Stimulated activated CD4-positive, alpha-beta T cell treated with anti-CD3 and anti-CD28 coated beads, Interleukin-1b, Interleukin-23, amount 100 ng/mL, for 1 hour (primary cell): ENCODE measurements at places on chromosomes 16 and 17.

GRCh38 chr16:50979806-50980620 is 171.1 kb downstream of the SALL1 start:
- no peak for DNase-seq

DNA sequence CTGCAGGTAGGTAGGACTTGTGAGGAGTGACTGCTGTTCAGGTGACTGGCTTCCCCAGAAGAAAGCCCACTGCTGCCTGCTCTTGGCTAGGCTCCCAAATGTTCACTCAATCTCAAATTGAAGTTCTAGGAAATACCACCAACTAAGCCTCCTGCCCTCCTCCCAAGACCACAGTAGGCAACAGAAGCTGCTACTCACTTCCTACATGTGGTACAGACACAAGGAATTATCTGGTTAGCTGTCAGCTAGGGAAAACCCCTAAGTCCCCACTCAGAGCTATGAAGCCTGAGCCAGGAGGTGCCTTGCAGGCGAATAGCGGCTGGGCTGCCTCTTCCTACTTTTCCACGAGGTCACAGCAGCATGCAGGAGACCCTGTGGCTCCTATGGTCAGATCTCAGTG is 4.9 kb downstream of the FBXO39 start:
- DNase-seq = no peak

DNA sequence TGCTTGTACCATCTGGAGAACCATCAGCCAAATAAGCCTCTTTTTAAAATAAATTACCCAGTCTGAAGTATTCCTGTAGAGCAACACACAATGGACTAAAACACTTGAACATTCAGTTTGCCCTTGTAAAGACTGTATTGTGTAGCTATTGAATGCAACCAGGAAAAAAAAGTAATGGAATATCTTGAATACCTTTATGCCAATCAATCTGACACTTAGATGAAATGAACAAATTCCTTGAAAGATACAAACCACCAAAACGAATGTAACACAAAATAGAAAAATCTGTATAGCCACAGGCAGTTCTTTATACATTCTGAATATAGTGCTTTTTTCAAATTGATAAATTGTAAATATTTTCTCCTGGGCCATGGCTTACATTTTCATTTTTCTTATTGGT is 63.3 kb upstream of the KCNJ16 start:
- no peak for DNase-seq

DNA sequence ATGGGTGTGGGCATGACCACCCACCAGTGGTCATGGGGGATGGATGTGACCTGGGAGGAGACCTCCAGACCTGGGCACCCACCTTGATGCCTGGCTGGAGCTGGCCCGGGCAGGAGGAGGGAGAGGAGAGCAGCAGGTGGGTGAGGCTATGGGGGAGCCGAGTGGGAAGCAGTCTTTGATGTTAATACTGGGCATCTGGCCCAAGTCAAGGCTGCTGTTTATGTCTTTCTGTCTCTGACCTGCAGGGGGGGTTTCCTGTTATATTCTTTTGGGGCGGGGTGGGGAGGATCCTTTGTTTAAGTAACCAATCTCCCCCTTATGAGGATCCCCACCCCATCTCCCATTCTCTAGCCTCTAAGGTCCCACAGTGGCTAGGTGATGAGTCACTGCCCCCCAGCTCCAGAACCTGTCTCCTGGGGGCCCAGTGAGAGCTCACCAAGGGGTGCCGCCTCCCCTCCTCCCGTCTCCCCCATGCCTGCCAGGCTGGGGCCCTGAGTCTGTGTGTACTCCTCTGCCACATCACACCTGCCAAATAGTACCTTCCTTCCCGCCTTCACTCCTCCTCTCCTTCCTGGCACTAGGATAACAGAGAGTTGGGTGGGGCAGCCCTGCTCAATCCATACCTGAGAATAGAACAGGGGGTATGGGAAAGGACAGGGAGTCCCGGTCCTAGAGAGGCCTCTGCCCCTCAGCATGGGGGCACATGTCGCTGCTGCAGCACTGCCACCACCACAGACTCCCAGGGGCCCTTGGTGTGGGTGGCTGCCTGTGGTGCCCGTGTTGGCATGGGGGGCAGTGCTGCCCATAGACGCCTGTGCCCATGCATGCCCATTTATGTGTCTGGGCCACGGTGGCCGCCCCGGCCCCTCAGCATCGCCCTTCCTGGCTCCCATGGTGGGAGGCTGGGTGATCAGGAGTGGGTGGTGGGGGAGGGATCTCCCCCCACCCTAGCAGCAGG is 7.3 kb downstream of the THRA start:
- no peak for DNase-seq

- no peak for DNase-seq
Observed at GRCh38 chr16:70152578-70153302, 20.8 kb upstream of the CLEC18C start.

GRCh38 chr17:42541041-42541833 is 5.2 kb downstream of the NAGLU start:
- DNase-seq = no peak

DNA sequence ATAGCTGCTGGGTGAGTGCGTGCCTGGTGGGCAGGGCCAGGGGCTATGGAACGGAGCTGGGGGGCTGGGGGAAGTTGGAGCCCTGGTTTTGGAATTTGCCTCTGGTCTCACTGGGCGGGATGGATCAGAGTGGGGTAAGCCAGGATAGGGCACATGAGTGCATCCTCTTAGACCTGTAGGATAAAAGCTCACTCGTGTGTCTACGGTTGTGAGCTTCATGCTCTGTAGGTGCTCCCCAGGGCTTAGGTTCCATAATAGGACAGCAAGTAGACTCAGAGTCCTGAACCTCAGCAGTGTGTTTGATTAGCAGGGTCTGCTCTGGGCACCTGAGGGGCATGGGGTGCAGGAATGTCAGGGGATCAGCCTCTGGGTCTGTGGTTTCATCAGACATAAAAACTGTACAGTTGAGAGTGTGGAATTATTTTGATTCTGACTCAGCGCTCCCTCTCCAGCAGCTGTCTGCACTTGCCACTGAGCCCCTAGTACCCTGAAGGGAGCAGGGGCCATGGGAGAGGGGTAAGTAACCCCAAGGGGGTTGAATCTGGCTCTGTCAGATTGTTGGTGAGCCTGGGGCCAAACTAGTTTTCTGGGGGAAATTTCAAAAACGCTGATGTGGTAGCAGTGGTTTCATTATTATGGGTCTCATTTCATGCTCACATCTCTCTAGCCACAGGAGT is 84.2 kb upstream of the LGALS9 start:
- DNase-seq = no peak

DNA sequence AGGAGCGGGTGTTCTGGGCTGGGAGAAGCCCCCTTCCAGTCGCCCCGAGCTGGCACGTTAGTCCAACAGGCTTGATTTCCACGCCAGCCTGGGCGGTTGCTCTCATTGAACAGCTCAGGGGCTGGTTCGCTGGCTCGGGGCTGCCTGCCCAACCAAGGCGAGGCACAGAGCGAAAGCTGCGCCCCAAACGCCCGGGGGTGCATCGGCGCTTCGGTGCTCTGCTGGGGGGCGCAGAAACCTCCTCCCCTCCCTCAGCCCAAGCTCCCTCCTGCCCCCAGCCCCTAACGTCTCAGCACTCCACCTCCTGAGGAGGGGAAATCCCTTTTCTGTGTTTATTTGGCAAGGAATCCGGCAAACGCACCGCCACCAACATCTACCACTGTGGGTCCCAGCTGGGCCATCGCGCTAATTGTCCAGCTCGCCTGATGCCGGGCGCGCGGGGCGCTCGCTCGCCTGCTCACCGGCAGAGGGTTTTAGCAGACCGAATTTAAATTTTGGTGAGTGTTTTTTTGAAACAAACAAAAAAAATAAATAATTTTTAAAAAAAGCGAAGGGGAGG is 29.5 kb upstream of the RBFOX1 start:
- no peak for DNase-seq

GRCh38 chr16:52070341-52071057 is 476.4 kb downstream of the TOX3 start:
- no peak for DNase-seq

- no peak for DNase-seq
Observed at GRCh38 chr17:58085039-58085715, 2.0 kb downstream of the DYNLL2 start.

DNA sequence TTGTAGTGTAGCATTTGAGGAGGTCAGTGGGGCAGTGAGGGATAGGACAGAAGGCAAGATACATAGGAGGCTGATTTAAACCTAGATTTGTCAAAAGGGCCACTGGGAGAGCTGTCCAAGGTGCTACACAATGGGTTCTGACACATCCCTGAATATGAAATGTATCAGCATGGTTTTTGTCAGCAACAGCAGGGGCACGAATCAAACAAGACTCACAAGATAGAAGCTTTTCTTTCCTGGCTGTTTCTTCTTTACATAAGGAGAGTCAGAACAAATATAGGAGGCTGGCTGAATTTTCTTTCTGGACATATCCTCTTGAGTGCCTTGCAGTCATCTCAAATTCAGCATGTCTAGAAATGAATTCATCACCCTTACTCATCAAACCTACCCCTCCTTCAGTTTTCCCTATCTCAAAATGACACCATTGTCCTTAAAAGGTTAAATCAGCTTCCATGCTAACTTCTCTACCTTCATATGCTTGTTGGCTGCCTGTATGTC is 130.5 kb downstream of the NPIPB5 start:
- no peak for DNase-seq

DNA sequence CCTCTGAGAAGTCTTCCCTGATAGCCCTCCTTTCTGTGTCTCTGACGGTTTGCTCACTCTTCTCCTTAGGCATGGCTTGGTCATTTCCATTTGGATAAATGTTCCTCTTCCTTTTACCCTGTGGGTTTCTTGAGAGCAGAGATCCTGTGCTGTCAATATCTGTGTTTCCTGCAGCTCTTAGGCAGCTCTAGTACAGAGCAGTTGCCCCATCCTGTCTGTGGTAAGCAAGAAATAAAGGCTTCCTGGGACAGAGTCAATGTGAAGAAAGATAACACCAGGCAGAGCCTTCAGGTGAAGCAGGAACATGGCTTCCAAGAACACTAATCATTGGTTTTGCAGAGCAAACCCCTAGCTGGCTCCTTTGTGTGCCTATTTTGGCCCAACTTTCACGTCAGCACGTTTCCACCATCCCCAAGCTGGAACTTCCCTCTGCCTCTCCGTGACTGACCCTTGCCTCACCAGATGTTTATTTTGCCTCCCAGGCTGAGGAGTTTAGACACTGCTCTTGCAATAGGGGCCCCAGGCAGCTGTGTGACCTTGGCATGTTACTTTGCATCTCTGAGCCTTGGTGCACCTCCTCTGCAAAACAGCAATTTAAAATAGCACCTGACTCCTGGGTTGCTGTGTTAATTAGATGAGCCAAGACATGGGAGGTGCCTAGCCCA is 49.6 kb upstream of the SIAH1 start:
- DNase-seq = no peak

GRCh38 chr17:3575511-3575910 is 17.9 kb upstream of the TRPV3 start:
- no peak for DNase-seq

DNA sequence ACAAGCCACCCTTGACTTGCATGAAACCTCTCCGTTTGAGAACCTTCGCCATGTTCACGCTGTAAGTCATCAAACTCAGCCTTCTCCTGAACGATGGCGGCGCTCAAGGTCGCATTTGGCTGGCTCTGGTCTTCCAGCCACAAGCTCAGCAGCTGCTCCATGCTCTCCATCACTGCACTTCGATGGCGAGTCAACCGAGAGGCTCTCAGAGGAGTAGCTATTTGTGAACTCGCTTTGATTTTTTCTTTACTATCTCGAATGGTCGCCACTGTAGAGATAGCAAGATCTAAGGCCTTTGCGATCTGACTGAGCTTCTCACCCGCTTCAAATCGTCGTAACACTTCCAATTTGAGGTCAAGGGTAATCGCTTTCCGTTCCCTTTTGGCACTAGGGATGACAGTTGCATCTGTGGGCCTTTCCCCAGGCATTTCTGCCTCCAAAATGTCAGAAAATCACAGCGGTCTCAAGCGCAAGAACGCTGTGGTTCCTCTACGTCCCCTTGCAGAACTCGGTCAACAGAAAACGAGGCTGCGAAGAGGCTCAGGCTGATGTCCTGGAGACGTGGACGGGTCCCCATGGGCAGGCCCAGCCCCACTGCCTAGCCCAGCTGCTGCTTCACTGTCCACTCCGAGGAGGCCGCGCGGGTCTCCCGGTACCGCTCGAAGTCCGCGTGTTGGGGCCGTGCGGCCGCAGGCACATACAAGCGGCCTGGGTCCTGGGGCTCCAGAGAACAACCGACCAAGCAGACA is 23.1 kb downstream of the DEF8 start:
- no peak for DNase-seq

- no peak for DNase-seq
Observed at GRCh38 chr17:2894782-2895181, 98.5 kb downstream of the RAP1GAP2 start.

- no peak for DNase-seq
Observed at GRCh38 chr17:7484919-7485377, 782 bp downstream of the POLR2A start.

DNA sequence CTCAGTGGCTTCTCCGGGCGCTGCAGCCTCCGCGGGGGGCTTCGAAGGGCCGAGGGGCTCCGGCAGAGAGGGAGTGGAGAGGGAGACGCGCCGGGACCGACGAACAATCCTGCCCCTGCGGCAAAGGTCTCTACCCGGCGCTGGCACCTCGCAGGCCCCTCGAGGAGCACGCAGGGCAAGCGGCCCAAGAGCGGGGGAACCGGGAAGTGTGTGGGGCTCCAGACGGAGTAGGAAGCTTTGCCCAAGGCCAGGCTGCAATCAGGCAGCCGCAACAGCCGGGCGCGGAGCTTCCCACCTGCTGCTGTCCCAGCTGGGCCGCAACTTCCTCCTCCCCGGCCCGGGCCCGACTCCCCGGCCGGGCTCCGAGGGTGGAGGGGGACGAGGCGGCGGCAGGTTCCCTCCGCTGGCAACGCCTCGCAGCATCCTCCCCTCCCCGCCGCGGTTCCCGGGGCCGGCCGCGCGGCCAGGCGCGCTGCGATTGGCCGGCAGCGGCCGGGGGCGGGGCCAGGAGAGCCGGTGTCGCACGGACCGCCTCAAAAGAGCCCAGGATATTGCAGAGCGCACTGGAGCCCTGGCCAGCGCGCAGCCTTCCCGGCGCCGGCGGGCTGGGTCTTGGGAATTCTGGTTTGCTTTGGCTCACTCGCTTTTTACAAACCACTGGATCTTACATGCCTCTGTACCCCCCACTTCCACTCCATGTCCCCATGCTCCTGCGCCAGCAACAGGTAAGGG is at the start of gene KCNJ2:
TSS of gene KCNJ2 (plus strand) at position 556 of the 732 bp plus-strand sequence. CDS start 5,508 bp downstream, outside the sequence.
- DNase-seq = peak; percentile 4

DNA sequence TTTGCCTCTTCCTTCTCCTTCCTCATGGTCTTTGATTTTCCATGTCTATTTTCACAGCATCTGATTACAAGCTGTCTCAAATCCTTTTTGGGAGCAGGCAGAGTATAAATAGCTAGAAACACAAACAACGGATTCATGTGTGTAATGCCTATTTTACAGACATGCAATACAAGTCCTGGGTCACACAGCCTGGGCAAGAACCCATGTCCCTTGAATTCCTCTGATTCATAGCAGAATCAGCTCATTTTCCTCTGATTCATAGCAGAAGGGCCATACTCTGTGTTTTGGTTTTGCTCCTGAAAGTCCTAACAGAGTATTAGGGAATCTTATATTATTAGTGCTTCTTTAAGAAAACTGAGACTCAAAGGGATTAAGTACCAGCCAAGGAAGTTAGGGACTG is 71.3 kb downstream of the IRX5 start:
- DNase-seq = no peak

- DNase-seq = no peak
Observed at GRCh38 chr16:48279199-48279598, 31.9 kb upstream of the ABCC11 start.
